ENCODE measurements at places on chromosomes 6 and 20.

GRCh38 chr6:157221049-157221816 is 102.1 kb downstream of the TMEM242 start:
- DNase-seq, result peak; percentile 83

DNA sequence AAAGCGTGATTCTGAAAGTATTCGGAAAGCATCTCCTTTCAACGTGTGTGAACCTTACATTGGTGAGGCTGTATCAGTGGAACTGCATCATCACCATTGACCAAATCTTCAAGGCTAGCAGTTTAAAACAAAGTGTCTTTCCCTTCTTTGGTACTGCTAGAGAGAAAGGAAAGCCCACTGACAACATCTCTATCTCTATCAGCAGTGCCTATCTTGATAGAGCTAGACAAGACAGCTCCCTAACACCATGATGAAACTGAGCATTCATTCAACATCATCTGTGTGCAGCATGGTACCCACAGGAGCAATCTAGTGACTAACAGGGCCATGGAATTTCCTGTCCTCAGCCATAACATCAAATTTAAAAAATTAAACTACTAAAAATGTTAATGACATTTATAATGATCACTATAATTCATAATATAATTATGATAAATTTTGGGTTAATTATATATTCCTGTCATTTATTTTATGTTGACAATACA is 31.5 kb upstream of the EDN1 start:
- no peak for DNase-seq

DNA sequence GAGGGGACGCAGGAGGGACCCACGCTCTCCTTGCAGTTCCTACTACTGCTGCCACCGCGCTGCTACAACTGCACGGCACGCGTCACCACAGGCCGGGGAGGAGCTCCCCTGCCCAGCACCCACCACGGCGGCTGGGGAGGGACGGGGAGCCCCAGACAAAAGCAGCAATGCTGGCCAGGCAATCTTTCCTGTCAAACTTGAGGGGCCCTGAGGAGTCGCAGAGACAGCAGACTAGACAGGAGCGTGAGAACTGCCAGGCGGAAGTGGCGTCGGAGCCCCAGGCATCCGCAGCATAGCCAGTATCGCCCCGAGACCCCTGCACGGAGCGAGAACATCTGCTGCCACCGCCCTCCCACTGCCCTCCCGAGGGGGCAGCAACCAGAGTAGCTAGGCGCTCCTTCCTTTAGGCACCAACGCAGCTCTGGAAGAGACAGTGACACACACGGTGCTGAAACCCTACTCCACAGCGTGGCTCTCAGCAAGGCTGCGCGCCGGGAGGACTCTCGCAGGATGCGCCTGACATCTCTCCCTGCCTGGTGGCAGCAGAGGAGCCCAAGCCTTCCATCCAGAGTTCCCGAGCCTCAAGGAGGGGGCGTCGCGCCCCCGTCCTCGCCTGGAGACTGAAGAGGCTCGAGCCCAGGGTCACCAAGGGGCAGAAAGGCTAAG is 2.2 kb downstream of the TAF4 start:
- DNase-seq, result no peak

DNA sequence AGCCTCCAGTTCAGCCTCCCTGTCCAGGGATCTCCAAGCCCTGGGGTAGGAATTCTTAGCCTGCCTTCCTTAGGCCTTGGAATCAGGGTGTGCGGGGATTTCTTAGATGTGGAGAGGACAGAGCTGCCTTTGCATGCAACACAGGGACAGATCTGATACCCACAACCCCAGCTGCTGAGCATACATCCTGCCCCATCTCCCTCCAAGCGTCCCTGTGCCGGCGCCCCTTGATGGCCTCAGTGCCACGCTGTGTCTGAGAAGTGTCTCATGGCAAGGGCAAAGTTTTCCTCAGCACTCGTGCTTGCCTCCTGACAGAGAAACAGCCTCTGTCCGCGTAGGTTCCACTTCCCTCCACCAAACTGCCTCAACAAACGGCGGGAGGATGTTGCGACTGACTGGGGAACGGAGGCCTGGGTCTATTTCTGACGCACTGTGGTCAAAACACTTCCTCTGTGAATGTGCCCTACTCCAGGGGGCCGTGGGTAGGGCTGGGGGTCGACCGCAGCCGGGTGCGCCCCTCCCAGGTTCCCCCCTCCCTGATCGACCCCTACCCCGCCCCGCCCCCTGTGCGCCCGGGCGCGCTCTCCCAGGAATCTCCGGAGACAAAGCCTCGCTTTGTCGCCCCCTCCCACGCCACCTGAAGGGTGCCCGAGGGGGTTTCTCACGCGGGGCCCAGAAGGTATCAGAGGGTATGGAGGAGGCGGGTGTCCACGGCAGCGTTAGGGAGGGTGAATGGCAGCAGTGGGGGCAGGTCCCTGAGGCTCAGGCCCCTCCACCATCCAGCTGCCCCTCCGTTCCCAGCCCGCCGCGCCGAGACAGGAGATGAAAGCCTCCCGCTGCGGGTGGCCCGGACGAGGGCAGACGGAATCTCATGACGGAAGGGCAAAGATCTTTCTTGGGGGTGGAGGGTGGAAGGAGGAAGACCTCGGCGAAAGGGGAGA is 806 bp downstream of the MICAL1 start:
- peak; percentile 68 for DNase-seq

- DNase-seq, result peak; percentile 2
These were observed 64.8 kb upstream of the NRSN1 start for GRCh38 chr6:24060982-24061754.

GRCh38 chr6:11911538-11911937 is 100.6 kb upstream of the HIVEP1 start:
- no peak for DNase-seq

DNA sequence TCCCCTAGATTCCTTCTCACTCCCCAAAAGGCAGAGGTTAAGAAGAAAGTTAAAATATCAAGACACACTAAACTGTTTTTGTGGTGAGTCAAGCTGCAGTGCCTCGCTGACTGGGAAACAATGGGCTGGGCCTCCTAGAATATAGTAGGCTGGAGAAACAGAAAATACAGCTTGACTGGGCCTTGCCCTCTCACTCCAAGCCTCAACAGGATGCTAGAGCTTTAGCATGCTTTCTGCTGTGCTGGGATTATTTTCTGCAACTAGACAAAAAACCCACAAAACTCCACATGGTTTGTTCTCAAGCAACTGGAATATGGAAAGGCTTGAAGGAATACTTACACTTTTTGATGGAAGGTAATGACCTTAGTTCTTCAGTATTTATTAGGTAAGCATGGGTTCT is 27.9 kb downstream of the FOXO3 start:
- DNase-seq, result no peak

DNA sequence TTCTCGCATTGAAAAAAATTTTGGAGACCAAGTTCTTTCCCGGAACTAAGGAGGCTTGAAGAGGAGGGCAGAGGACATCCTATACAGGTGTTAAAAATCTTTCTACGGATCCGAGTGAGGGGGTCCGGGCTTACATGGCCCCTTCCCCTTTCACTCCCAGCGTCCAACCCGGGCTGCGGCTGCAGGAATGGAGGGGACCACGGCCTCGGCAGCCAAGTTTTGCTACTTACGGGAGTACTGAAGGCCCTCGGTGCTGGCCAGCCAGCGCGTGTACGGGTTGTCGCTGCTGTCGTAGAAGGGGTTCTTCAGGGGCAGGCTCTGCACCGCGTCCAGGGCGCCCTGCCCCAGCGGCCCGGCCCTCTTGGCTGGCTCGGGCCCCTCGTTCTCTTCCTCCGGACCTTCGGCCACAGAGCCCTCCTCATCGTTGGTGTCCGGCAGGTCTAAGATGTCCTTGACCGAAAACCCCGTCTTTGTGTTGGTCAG is 642 bp downstream of the NKX2-2 start:
- DNase-seq, result no peak

DNA sequence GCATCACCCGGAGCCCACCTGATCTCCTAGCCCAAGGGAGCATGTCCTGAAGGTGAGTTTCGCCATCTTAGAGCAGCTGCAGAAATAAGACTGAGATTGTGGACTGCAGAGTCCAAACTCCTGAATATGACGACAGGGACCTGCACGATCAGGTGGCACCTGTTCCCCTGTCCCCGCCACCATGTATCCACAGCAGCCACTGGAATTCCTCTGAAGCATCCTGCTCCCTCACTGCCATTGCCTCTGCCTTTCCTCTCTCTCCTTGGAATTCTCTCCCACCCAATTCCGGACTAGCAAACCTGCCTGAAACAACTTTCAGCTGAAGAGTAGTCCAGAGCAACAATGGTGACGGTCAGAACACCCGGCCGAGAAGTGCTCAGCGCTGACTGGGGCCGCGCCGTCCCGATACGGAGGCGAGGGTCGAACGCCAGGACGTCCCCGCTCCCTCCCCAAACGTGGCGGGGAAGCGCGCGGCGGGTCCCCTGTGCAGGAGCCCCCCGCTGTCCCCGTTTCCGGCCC is 694 bp upstream of the FAM120B start:
- DNase-seq, result no peak

DNA sequence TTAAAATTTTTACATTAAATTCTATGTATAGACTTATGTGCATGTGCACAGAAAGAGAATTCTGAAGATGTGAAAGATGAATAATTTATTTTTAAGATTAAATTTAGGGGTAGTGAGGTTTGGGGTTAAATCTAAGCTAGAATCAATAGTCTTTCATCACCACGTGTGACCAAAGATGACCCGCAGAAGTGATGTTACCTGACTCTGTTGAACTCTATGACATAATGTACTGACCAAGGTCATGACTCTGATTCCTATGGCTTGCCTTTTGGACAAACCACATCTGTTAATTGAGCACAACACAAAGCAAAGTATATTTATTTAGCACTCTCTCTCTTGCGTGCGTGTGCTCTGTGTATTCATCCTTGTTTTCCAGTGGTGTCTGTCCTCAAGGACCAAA is 150.6 kb downstream of the BACH2 start:
- no peak for DNase-seq

GRCh38 chr6:106253731-106254130 is 71.8 kb downstream of the ATG5 start:
- no peak for DNase-seq

DNA sequence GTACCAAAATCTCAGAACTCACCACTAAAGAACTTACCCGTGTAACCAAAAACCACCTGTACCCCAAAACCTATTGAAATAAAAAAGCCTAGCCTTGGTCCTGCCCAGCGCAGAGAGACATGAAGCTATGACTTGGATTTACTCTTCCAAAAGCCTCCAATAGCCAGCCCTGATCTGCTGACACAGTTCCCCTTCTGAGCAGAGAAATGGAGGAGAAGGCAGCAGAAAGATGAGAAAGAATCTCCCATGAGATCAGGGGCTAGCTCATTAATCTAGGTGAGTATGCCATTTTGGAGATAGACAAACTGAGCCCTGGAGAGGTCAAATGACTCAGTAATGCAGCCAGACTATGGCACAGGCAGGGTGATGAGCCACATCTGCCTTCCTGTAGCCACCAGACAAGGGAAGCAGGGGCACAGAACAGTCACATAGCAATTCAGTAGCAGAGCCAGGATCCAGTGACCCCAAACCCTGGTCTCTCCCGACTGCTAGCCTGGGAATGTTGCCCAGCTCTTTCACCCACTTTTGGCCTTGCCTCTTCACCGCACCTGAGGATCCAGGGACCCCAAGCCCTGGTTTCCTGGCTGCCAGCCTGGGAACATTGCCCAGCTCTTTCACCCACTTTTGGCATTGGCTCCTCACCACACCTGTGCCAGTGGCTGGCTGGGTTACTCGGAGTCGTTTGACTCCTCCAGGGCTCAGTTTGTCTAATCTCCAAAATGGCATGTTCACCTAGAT is 7.2 kb upstream of the SDCBP2 start:
- no peak for DNase-seq

GRCh38 chr20:42957018-42957703 is 232.5 kb downstream of the PTPRT start:
- DNase-seq, result no peak

DNA sequence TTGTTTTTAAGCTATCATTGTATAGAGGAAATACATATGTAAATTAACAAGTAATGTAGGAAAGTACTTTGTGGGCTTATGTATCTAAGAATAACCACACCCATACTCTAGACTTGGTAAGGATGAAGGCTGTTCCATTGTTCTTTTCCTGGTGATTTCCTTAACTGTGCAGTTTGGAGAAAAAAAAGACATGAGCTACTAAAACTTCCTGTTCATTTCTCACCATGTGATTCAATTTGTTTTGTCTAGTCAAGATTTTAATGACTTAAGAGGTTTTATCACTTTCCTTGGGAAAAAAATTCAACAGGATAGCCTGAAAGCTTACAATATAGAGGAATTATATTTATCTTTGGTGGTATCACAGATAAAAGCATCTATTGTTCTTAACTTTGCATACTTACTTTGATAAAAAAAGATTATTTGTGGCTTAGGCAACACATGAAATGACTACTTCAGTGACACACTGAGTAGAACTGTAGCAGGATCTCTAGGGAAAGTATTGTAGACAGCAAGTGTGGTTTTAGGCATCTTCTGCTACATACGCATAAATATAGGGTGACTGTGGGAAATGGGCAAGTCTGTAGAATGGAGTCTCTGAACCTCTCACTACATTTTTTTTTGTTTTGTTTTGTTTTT is 80.3 kb downstream of the GJA1 start:
- no peak for DNase-seq

GRCh38 chr6:89924231-89924630 is 30.0 kb downstream of the GJA10 start:
- no peak for DNase-seq

- no peak for DNase-seq
These were observed 645.0 kb downstream of the DHX35 start for GRCh38 chr20:39607141-39607540.

- DNase-seq, result no peak
These were observed 133.4 kb downstream of the RFPL4B start for GRCh38 chr6:112480553-112480952.

GRCh38 chr6:32252331-32253009 is 28.6 kb upstream of the NOTCH4 start:
- no peak for DNase-seq

- peak; percentile 28 for DNase-seq
These were observed 86.7 kb upstream of the STMND1 start for GRCh38 chr6:17015144-17015543.

GRCh38 chr20:61731363-61732181 is 334.1 kb downstream of the TAF4 start:
- no peak for DNase-seq

GRCh38 chr6:41536795-41537758 is 9.1 kb upstream of the FOXP4 start:
- DNase-seq, result no peak

- no peak for DNase-seq
These were observed 99.8 kb downstream of the TAF4 start for GRCh38 chr20:61965606-61966491.

DNA sequence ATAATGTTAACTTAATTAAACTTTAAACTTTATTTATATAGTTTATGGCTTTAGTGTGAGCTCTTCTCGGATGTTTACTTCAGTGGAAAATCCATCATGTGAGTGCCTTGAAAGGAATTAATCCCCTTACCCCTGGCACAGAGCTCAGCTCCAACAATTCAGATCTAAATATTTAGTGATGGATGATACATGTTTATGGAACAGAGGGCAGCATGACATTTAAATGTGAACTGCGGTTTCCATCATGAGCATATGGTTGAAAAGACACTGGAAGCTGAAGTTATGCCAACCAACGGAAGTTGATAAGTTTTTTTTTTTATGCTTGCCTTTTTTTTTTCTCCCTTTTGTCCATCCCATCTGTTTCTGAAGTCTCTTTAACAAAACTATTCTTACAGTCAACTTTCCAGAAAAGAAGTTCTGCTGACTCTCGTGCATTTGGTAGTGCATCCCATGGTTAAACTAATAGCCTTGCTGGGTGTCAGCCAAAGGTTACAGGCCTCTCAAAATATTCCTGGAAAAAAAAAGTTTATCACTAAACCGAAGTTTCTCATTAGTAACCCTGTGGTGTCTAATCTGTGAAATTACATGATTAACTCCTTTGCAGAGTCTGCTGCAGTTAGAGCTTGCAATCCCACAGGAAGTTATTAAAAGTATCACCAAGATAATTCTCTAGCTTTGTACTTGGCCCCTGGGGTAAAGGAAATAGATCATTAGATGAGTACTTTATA is 243.9 kb upstream of the TCF21 start:
- DNase-seq, result no peak

Measured in GM12891 (cell line).